NCI-H187 treated with DMSO at 0.1 percent for 48 hours (cell line): ENCODE measurements at places on chromosomes 11 and 22.

- no peak for DNase-seq
These were observed 375.6 kb downstream of the KCNA4 start for GRCh38 chr11:29641201-29641600.

DNA sequence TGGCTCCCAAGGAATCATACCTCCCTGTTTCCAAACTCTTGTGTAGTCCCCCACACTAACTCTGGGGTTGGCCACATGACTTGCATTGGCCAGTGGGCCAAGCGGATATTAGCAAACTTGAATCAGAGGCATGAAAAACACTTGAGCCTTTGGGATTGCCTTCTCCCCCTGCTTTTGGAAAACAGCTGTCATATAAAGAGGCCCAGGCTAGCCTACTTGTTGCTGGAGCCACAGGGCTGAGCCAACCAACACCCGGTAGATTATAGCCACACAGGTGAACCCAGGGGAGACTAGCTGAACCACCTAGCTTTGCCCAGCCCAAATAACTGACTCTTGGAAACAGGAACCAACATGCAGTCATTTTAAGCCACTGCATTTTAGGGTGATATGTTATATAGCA is 354.8 kb downstream of the TENM4 start:
- DNase-seq, result no peak

DNA sequence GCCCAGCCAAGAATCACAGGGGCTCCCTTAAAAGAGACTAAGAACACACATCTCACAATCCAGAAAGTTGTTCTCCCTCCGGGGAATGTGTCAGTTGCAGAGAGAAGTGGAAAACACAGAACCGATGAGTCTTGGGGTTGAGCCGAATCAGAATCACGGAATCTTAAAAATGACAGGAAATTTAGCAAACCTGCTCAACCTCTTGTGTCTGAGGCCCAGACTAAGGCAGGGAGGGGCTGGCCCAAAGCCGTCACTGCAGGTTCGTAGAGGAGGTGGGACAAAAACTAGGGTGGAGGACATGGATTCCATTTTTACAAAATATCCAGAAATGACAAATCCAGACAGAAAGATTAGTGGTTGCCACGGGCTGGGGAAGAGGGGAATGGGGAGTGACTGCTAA is 63.8 kb downstream of the KIAA1671 start:
- no peak for DNase-seq

GRCh38 chr22:31738566-31738965 is 11.4 kb downstream of the PRR14L start:
- DNase-seq, result no peak

- no peak for DNase-seq
These were observed 5.7 kb upstream of the C1QTNF6 start for GRCh38 chr22:37193629-37194191.

DNA sequence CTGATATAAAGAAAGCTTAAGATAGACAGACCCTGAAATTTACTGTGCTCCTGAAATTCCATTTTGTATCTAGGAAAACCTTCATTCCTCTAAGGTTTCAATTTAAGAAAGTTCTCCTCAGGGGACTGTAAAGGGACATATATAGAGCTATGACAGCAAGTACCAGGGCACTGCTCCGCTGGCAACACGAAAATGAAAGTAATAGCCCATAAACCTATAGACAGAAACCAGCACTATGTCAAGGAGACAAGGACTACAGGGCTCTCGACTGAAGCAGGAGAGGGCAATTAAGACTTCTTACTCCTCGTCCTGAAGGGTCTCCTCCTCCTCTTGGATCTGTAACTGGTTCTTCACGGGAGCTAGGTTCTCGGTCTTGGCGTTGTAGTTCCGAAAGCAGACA is 6.9 kb downstream of the FEZ1 start:
- no peak for DNase-seq

- no peak for DNase-seq
These were observed 4.6 kb downstream of the SOX10 start for GRCh38 chr22:37979782-37980181.

DNA sequence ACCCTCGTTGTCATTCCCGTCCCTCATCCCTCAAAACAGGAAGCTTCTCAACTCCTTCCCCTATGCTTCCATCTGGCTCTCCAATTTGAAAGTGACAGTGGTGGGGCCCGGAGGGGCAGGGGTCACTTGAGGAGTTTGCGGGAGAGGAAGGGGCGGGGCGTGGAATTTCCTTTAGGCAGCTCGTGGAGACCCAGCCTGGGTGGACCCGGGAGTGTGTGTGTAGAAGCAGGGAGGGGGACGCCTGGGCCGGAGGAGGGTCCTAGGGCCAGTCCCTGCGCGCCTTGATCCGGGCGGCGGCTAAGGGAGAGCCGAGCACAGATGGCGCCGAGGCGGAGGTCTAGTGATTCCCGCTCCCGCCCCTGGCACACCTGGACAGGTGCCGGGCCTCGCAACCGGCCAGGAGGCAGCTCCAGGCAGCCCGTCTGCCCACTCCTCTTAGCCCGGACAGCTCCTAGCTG is 7.8 kb upstream of the PAX6 start:
- no peak for DNase-seq

DNA sequence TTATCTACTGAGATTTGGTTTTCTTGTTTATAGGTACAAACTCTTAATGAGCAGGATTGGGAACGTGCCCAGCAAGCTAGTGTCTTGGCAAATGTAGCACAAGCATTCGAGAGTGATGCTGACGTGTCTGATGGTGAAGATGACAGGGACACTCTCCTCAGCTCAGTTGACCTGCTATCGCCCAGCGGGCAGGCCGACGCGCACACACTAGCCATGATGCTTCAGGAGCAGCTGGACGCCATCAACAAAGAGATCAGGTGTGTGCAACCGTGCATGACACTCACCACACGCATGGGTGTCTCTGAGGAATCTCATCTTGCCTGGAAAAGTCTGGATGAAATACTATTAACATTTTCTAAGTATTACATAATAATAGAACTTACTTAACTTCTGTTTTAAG is 54.7 kb upstream of the CTTN start:
- no peak for DNase-seq

DNA sequence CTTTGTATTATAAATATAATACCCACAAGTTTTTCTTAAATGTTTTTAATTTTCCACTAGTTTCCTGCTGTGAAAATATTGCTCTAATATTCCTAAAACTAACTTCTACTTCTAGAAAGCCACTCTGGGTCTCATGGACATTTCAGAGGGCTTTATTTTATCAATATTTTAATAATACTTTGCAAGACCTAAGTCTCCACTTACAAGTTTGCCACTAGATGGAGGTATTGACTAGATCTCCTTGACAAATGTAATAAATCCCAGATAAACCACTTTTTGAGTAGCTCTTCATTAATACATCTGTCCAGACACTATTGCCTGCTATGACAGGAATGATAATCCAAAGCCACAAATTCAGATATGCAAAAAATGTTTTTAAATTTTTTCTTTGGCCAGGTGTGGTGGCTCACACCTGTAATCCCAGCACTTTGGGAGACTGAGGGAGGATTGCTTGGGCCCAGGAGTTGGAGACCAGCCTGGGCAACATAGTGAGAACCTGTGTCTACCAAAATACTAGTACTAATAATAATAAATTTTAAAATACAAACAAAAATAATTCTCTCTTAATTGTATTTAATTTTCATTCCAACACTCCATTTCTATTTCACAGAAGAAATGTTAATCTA is 3.5 kb upstream of the ACAT1 start:
- DNase-seq, result no peak

DNA sequence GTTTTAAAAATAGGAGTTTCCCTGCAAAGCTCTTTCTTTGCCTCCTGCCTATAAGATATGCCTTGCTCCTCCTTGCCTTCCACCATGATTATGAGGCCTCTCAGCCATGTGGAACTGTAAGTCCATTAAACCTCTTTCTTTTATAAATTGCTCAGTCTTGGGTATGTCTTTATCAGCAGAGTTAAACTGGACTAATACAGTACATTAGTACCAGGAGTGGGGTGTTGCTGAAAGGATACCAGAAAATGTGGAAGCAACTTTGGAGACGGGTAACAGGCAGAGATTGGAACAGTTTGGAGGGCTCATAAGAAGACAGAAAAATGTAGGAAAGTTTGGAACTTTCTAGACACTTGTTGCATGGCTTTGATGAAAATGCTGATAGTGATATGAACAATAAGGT is 709.9 kb downstream of the LUZP2 start:
- DNase-seq, result no peak

DNA sequence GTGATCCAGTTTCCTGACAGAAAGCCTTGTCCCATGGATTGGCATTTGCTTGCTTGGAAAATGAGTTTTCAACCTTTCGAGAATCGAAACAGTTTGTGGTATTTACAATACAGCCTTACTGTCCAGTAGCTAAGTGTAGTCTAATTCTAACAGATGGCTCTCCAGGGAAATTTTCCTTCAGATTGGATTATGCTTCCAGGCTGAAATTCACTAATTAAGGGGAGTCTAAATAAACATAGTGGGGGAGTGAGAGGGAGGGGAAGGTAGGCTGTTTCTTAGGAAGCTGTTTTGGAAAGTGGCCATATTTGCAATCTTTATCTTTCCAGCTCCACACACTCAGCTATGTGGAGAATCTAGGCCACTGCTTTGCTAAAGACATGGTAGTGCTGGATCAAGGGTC is 81.3 kb downstream of the SYT9 start:
- no peak for DNase-seq

DNA sequence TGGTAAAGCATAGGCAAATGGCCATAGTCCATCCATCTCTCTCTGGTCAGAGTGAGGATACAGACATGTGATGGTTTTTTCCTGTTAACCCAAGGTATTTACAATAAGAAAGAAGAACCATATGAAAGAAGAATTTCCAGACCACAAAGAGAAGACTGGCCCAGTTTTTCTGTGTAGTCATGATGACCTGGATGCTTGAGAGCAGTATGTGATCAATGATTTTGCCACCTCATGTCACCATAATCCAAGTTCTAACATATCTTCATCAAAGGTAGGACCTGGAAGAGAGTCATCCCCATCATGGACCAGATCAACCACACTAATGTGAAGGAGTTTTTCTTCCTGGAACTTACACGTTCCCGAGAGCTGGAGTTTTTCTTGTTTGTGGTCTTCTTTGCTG is at the start of gene OR4D6:
OR4D6 (plus strand) TSS at position 301 of the 400 bp plus-strand sequence; CDS start at position 301, 0 bp downstream.
- no peak for DNase-seq

DNA sequence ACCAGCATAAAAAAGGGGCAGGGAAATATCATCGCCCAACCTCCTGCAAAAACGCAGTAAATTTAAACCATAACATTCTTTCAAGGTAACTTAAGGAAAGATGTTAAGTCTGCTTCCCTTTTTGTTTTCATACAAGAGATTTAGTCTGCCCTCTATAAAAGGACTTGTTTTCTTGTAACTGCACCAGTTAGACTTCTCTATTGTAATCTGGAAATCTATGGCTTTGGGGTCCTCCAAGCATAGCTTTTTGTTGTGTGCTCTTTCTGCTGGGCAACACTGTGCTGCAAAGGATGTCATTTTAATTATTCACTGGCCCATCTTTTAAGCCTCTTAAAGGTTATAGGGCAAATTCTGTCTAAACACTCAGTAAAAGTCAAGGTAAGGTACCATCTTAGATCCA is 136.0 kb downstream of the MAML2 start:
- no peak for DNase-seq

GRCh38 chr11:256952-257737 is 20.4 kb downstream of the PSMD13 start:
- no peak for DNase-seq

GRCh38 chr11:10122326-10123197 is 171.5 kb downstream of the SBF2 start:
- DNase-seq, result no peak

- no peak for DNase-seq
These were observed 180.9 kb downstream of the KIF18A start for GRCh38 chr11:27926981-27927481.

DNA sequence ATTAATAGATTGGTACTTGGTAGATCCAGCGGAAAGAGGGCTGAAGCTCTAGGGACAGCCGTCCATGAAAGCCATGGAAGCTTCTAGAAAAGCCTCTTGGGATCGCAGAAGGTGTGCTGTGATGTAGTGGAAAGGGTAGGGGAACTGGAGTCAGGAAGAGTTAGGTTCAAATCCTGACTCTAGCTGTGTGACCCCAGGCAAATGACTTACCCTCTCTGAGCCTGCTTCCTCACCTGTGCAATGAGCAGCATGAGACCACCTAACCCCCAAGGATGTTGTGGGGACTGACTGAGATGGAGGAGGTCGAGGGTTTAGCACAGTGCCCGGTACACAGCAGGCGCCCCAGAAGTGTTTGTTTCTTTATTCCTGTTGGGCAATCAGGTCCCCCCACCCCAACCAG is 2.2 kb downstream of the EML3 start:
- no peak for DNase-seq

DNA sequence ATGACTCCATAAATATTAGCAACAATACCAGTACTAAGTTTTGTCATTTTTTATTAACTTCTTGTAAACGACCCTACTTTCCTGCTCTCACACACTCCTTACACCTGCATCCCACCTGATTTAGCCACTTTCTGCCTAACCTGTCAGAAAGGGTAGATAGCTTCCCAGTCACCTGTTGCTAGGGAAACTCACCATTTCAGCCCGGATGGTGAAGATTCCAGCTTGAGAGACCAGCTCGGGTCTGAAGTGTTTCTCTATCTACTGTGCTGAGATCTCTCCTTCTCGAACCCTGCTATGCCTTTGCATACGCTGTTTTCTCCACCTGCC is at the start of gene PARVG:
PARVG (plus strand) TSS at position 220 of the 327 bp plus-strand sequence. CDS start 2,405 bp downstream, outside the sequence.
- no peak for DNase-seq

DNA sequence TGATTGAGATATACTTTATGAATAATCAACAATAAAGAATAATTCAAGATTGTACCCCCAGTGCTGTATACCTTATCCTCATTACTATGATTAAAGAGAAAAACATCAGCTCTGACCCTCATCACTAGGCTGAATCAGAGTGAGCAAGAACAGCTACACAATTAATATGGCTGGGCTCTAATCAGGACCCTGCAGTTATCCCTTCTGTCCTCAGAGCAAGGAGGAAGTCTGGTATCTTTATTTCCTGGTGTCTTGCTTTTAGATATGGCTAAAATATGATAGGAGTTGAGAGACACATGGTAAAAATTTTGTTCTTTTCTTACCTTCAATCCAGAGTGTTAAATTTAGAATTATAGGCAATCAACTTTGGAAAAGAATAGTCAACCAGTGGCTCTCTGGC is 28.6 kb upstream of the GAB2 start:
- no peak for DNase-seq

GRCh38 chr22:39490135-39490798 is 11.8 kb upstream of the MIEF1 start:
- DNase-seq, result peak; percentile 22

GRCh38 chr11:130761560-130762220 is 154.6 kb downstream of the SNX19 start:
- no peak for DNase-seq
